ENCODE measurements at places on chromosomes 12 and 14.

DNA sequence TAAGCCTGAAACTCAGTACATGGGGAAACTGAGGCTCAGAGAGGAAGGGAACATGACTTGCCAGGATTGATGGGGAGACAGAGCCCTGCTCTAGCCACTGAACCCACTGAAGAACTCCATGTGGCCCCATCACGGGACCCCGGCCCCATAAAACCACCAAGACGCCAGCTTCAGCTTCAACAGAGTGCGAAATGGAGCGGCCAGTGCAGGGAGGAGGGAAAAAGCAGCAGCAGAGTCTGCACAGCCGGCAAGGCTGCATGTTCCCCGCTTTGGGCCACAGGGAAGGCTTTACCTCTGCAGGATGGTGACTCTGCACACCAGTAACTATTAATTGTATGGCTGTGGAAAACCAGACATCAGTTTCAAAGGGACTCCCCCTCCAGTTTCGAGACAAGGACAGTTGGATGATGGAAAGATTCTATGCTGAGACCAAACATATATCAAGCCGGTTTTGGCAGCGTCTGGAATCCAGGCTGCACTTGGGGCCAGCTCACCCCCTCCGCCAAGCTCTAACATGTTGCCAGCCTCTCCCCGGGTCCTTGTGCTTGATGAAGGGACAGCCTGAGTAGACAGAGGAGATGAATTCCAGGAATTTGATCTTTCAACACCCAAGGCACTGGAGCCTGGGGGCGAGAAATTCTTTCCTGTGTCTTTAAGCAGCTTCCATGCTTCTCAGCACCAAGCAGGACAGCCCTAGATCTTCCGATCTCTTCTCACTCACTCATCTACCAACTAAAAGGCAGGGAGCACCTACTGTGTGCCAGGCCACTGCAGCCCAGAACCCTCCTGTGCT is 55.7 kb upstream of the BCL11B start:
- DNase-seq = no peak

DNA sequence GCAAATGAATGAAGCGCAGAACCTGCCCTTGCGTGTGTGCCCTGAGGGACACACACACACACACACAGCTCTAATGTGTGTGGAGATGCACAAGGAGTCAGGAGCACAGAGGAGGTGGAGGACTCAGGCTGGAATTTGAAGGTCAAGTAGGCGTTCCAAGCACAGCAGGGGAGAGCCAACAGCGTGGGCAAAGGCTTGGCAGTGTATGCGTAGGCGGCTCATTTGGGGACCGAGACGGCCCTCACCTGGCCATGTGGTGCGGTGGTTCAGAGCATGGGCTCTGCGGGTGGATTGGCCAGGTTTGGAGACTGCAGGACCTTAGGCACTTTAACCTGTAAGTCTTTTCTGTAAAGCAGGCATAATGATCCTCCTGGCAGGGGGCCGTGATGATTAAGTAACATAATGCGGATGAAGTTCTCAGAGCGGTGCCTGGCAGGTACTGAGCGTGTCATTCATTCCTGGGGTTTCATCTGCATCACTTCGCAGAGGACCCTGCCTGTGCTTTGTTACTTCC is 69.5 kb upstream of the SLC24A4 start:
- DNase-seq = no peak

- DNase-seq = no peak
Measured at GRCh38 chr12:53696285-53696654, 20.4 kb upstream of the ATP5MC2 start.

- no peak for DNase-seq
Measured at GRCh38 chr14:64806202-64806861, 73.4 kb downstream of the SPTB start.

DNA sequence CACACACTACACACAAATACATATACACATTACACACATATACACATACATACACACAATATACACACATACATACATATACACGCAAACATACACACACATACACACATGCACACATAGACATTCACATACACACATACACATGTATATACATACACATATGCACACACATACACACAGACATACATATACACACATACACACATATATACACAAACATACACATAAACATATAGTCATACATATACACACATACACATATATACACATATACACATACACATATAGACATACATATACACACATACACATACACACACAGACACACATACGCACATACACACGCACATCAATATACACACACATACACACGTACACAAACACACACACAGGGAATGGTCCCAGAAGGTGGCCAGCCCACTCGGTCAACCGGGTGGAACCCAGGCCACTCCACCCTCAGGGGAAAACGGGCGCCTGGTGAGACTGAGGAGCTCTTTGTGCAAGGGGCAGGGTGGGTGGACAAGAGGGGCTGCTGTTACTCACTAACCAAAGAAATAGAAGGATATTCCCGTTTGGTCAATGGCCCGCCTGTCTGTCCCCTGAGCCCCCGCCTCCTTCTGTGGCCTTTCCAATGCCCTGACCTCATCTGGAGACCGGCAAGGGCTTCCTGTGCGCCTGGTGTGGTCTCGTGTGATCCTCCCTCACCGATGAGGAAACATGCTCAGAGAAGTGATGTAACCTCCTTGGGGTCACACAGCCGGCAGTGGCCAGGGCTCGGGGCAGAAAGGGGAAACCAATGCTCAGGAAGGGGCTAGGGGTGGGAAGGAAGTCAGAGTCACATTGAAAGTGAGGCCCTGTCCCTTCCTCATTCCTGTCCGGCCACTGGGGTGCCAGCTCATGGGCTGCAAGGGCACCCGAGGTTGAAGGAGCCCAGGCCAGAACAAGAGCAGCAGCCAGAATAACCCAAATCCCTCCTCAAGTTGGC is 5.3 kb downstream of the TRPV4 start:
- no peak for DNase-seq

DNA sequence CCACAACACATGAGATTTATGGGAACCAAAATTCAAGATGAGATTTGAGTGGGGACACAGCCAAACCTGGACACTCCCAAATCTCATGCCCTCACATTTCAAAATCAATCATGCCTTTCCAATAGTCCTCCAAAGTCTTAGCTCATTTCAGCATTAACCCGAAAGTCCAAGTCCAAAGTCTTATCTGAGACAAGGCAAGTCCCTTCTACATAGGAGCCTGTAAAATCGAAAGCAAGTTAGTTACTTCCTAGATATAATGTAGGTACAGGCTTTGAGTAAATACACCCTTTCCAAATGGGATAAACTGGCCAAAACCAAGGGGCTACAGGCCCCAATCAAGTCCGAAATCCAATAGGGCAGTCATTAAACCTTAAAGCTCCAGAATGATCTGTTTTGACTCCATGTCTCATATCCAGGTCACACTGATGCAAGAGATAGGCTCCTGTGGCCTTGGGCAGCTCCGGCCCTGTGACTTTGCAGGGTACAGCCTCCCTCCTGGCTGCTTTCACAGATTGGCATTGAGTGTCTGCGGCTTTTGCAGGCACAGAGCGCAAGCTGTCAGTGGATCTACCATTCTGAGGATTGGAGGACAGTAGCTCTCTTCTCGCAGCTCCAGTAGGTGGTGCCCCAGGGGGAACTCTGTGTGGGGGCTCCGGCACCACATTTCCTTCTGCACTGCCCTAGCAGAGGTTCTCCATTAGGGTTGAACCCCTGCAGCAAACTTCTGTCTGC is 60.1 kb downstream of the LRIG3 start:
- no peak for DNase-seq

DNA sequence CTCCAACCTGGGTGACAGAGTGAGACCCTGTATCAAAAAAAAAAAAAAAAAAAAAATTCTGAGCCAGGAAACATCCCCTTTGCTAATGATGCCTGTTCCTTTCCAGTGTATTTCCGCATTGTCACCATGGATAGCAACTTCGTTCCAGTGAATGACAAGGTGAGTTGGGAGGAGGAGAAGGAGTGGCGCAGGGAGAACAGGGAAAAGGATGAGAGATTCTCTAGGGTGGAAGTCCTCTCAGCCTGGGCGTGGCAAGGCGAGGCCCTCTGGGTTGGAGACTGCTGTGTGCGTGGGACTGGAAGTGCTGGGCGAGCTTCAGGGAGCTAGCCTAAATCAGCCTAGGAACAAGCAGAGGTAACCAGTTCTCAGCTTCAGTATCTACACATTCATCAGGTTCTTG is 7.2 kb downstream of the A2ML1 start:
- DNase-seq = no peak

DNA sequence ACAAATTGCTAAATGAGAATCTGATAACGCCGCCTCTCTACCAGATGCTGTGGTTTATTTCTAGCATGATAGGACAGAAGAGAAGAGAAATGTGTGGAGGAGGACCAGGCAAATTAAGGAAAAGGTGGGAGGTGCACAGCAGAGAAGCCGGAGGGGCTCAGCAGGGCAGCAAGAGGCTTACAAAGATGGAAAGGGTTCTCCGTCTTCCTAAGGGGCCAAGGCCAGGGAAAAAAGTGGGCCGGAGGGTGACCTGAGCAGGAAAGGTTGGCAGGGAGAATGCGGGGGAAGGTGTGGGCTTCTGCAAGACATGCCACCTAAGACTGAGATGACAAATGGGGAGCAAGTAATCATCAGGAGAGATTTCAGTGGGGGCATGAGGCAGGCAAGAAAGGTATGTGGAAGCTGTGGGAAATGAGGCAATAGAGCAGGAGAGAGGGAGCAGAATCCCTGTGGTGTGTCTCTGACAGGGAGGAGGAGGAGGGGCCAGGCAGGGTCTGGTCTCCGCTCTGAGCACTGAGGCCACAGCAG is 18.7 kb downstream of the MANSC1 start:
- no peak for DNase-seq

DNA sequence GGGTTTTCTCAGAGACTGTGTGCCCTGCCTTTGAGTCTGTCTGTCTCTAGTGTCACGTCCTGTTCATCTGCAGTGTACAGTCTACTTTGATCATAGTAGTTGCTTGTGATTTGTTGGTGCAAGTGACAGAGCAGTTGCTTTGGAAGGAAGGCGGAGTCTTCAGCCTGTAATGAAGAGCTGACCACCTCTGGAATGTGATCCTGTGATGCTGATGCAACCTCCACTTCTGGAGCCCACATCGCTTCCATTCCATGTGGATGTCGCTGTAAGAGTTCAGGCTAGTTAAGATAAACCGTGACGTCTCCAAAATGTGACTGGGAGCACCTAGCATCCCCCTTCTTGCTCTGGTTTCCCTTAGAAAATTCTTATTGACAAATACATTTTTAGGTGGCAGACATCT is 51.8 kb downstream of the PELI2 start:
- no peak for DNase-seq

GRCh38 chr12:71935594-71935993 is 3.1 kb upstream of the TPH2 start:
- no peak for DNase-seq

DNA sequence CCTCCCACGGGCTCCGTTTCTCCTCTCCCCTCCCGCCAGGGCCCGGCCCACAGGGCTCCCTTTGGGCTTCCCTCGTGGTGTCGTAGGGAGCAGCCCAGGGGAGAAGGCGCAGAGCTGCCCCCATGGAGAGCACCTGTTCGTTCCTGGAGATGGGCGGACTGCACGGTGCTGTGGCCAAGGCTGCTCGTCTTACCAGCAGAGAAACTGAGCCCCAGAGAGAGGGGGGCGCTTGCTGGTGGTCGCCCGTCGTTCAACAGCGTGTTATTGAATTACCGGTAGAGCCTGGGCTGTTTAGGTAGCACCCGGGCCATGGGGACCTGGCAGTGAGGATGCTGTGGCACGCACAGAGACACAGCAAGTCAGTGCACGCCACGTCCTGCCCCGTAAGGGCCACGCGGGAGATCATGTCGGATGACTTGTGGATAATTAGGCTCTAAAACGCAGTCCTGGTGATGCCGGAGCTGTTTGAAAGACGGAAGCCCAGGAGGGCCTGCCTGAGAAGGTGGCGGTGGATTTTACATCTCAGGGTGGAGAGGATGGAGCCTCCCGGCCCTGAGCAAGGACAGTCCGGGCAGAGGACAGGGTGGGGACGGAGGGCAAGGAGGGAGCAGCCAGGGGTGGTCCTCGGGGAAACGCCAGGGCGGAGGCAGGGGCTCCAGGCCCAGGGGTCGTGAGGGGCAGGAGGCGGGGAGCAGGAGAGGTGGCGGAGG is 134.4 kb downstream of the ADGRD1 start:
- DNase-seq = no peak

DNA sequence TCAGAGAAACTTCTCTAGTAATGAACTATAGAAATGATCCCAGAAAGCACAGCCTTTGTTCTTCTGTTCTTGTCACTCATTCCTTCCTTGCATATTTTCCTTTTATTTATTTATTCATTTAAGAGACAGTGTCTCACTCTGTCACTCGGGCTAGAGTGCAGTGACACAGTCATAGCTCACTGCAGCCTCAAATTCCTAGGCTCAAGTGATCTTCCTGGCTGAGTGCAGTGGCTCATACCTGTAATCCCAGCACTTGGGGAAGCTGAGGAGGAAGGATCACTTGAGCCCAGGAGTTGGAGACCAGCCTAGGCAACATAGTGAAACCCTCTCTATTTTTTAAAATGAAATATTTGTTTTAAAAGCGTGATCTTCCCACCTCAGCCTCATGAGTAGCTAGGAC is 11.5 kb downstream of the TECPR2 start:
- no peak for DNase-seq

- DNase-seq = no peak
Measured at GRCh38 chr12:4012977-4013968, 140.1 kb upstream of the PARP11 start.

GRCh38 chr12:19398376-19399363 is 40.6 kb upstream of the AEBP2 start:
- DNase-seq = no peak

DNA sequence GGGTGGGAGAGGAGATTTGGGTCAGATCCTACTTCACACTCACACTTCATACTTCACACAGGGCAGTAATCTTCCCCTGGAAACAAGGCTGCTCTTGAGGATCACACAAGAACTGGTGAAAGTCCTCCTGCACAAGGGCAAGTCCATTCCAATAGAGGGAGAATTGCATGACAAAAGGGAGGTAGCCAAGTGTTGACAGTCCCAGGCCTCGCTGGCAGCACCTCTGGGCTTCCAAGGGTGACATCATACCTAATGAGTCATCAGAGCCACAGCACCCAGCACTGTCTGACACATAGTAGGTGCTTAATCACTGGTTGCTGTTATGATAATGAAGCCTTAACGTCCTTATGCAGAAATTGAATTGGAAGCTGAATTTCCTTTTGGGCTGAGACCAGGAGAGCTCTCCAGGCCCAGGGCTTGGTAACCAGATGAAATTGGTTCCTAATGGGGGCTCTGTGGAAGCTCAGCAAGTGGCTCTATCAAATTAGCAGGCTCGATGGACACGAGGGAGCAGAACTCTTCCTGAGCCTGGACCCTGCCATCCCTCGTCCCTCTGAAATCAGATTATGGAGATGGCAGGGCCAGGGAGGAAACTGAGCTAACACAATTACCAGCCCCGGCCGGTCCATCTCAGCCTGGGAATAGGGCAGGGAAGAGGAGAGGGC is 58.8 kb upstream of the ACTN1 start:
- no peak for DNase-seq

GRCh38 chr12:108915632-108916133 is 35.8 kb downstream of the DAO start:
- DNase-seq = no peak

DNA sequence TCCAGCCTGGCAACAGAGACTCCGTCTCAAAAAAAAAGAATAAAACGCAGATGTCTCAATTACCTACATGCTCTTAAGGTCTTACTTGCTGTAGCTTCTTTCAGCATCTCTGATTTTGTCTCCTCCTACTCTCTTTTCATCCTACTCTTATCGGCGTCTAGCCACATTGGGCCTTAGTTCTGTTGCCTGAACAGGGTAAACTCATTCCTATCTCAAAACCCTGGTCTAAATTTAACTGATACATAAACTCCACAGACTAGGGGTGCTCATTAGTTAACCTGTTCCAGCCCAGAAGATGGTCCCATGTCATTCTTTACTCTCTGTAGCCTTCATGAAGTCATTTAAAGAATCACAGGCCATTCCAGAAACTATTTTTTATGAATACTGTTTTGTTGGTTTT is 33.6 kb downstream of the EXD2 start:
- DNase-seq = no peak
